ENCODE measurements at places on chromosomes 4 and X.

DNA sequence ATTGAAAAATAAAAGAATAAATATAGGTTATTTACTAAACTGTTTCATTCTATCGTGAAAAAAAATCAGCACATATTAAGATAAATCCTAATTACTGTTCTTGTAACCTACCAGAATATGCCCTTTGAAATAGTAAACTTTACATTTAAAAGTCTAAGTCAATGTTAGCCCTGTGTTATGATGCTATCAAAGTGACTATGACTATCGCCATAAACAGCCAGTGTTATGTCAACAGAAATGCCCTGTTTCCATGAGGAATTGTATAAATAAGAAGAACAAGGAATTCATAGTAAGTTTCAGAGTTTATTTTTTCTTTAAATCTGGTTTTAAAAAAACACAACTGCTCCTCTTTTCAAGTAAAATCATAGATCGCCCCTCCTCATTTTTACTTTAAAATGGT, 11.4 kb downstream of the NR3C2 start:
- no peak for DNase-seq

DNA sequence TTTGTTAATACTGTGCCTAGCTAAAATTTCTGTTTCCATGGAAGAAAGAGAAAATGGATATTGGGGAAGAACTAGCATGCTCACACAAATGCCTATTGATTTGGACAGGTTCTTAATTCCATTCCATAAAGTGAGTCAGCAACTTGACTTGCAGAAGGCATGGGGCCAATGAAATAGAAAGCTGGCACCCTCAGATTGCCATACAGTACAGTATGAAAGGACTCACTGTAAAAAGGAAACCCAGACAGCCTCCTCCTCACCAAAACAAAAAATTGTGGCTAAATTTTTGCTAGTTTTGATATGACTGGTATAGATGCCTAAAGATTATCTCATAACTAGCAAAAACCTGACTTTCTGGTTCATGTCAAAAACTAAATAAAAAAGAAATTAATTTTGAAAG, 11.2 kb upstream of the TAB3 start:
- DNase-seq: no peak

DNA sequence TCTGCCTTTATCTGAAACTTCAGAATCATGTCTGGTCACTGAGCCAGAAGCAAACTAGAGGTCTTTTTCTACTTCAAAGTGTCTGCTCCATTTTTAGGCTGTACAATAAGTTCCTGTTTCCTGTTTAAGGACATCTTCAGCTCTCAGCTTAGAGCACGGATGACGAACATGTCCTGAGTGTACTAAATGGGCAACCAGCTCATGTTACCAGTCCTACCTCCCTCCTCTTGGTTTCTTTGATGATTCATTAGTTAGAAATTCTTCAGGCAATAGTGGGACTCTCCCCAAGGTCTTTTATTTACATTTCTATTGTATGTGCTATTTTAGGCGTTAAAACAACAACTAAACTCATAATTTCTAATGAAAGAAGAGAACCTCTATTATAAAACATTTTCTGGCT, 58.0 kb downstream of the ENPEP start:
- no peak for DNase-seq

DNA sequence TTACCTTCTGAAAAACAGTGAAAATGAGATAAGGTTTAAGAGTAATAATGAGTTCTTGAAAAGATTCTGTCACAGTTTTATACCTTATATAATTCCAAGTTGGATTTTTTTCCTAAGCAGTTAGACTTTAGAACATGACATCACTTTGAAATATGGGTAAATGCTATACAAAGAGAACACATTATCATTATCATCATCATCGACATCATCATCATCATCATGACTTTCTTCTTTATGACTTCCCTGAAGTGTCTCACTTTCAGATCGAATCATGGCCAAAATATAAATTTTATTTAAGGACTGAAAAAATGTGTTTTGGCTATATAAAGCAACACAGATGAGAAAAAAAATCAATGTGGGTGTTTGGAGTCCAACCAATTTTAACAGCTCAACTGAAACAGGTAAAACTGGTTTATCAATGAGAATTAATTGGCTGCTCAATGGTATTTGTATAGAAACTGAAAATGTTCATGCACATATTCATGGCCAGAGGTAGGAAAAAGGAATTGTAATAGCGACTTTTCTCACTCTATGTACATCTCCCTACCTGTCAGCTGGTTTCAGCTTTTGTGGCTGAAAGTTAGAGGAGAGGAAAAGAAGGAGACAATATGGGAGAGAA, 243.1 kb upstream of the GPC4 start:
- no peak for DNase-seq

DNA sequence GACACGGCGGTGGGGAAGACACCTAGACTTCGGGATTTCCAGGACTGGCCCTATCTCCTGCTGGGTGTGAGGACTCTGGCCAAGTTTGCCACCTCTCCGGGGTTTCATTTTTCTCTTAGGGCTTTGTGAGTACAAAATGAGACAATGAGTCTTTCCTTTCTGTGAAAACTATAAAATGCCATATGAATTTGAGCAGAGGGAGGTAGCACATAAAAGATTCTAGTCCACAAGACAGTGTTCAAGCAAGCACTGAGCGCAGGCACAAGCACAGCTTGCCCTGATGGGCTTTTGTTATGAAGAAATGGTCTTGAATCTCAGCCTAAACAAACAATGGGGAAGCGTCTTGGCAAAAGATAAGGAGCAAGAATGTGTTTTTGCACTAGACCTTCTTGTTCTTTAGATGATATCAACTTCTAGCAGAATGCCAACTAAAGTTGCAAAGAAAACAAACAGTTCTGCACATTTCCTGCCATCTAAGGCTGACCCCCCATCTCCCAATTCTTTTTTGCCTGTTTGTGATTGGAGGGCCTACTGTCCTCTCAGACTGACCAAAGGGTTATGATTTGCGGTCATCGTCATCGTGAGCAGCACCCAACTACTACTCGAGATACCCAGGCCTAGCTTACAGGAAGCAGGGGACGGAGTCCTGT, 73.0 kb upstream of the ZNF518B start:
- no peak for DNase-seq

Measured in stimulated activated CD4-positive, alpha-beta T cell treated with anti-CD3 and anti-CD28 coated beads, TNF-alpha, amount 100 ng/mL, for 1 hour (primary cell).